ENCODE measurements at places on chromosomes 5 and 9.

GRCh38 chr5:54404568-54404967 lies 50.9 kb upstream of the HSPB3 start:
- DNase-seq = no peak

- DNase-seq = no peak
These were observed 72.9 kb upstream of the ALDH1B1 start for GRCh38 chr9:38319496-38320173.

- no peak for DNase-seq
These were observed 8.1 kb upstream of the C5orf24 start for GRCh38 chr5:134837530-134838181.

- DNase-seq = no peak
These were observed 87.5 kb upstream of the AGXT2 start for GRCh38 chr5:35135239-35135700.

DNA sequence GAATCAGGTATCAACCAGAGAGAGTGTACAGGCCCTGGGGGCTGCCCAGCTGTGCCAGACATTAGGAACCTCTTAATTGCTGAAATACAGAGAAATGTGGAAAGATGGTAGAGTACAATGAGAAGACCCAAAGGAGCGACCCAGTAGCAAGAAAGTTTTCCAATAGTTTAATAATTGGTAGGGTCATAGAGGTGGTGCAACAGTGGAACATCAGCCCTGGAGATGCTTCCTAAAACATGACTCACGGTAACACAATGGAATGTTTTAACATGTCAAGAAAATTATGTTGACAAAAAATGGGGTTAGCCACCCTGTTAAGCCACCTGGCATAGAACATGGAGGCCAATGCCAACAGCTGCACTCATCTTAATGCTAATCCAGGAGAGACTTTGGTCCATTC lies 284.1 kb downstream of the ELAVL2 start:
- no peak for DNase-seq

- no peak for DNase-seq
These were observed 21.0 kb downstream of the C5orf15 start for GRCh38 chr5:133947431-133947841.

- DNase-seq = no peak
These were observed 276.6 kb downstream of the DTWD2 start for GRCh38 chr5:118711727-118712126.

DNA sequence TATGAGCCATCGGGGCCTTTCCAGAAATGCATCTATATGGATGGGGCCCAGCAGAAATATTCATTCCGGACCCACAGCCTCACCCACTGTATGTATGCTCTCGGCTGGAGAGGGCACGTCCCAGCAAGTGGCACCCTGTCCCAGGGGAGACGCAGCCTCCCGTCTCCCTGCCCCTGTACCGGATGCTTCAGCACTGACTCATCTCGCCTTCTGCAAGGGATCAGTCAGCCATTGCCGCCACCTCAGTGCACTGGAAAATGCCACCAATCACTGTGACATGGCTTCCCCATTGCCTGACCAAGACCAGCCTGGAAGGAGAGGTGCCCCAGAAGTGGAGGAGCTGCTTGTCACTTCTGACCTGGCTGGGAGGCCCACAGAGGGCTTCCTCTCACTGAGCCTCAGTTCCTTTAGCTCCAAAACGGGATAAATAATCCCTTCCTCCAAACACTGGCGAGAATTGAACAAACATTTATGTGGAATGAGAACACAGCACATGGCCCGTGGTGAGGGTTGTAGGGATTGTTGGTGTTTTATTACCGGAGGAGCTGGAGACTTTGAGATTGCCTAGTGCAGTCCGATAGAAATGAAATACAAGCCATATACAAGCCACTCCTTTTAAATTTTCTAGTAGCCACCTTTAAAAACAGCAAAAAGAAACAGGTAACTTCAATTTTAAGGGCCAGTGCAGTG lies 43.9 kb upstream of the ORM1 start:
- no peak for DNase-seq

- no peak for DNase-seq
These were observed 479.4 kb downstream of the ENC1 start for GRCh38 chr5:74161170-74161569.

DNA sequence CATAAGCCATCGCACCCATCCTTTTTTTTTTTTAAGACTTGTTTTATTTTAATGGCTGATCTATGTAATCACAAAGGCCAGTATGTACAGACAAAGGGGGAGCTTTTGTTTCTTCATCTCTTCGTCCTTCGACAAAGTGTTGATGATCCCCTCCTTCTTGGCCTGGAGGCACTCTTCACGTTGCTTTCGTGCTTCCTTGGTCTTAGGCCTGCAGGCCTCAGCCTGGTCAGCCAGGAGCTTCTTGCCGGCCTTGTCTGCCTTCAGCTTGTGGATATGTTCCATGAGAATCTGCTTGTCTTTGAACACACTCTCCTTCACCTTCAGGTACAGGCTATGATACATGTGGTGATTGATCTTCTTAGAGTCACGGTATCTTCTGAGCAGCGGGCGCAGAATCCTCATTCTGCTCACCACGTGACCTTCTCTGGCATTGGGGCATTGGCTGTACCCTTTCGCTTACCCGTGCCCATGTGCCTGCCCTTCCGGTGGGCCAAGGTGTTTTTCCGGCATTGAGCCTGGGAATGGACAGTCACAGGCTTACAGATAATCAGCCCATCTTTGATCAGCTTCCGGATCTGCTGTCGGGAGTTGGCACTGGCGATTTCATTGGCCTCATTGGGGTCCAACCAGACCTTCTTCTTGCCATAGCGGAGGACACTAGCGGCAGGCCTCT lies 36.0 kb downstream of the TLX3 start:
- DNase-seq = no peak

Measured in activated CD4-positive, alpha-beta T cell treated with anti-CD3 and anti-CD28 coated beads, Interleukin-2, amount 50 U/mL, for 4 hours (primary cell).